Activated effector memory CD4-positive, alpha-beta T cell treated with Interleukin-2 at 50 U/mL for 16 hours (primary cell): ENCODE measurements at places on chromosomes 13 and 19.

DNA sequence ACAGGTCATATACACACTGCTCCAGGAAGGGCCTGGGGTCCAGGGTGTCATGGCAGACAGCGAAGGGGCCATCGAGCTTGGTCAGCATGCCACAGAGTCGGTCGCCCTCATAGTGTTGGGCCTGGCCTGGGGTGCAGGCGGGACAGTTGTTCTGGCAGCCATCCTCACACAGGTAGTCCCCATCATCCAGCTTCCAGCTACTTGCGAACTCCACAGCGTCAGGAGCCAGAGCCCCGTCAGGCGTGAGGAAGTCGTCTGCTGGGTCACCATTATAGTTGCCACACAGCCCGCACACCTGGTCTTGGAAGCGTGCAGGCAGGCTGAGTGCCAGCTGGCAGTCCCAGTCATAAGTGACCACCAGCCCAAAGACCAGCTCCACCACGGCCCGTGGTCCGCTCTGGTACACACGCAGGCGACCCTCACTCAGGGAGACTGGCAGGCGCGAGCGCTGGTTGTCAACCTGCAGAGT, 16.2 kb downstream of the FCGBP start:
- DNase-seq, result no peak

DNA sequence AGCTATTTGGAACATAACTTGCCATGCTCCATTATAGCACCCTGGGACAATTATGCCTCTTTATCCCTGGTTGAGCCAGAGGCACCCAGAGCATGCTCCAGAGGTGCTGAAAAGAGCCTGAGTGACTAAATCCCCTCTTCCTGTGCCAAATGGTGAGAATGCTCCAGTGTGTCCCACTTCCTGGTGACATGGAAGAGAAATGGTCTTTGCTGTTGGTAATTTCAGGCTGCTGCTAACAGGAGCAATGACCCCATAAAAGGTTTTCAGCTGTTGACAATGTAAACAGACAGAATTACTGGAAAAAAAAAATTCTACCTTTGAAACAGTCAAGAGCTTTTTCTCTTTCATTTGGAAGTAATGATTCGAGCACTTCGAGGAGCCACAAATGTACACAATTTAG, 341.8 kb downstream of the FGF9 start:
- no peak for DNase-seq

DNA sequence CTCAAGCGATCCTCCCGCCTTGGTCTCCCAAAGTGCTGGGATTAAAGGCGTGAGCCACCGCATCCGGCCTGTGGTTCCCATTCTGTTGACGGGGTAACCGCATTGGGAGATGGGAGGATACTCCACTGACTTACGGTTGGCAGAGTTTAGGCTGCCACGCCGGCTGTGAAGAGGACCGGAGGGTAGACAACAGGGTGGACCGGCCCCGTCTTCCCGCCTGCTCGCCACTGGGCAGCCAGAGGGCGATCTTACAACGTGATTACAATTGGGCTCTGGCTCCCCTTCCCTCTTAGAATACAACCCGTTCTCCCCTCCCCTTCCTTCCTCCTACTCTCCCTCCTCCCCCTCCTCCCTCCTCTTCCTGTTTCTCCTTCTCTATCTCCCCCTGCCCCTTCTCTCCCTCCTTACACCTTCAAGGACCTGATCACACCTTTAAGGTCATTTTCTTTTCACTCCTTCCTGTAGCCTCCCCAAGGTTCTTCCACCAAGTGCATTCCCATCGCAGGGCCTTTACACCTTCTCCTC, 957 bp upstream of the CCDC194 start:
- DNase-seq, result peak; percentile 52

- DNase-seq, result no peak
Observed at GRCh38 chr13:113086031-113086750, 19.4 kb upstream of the F7 start.

- no peak for DNase-seq
Observed at GRCh38 chr13:101144808-101145419, 271.4 kb downstream of the NALCN start.

GRCh38 chr13:23778879-23779278, 110.3 kb downstream of the MIPEP start:
- no peak for DNase-seq
